GM18507 (cell line): ENCODE measurements at places on chromosomes 6 and 20.

DNA sequence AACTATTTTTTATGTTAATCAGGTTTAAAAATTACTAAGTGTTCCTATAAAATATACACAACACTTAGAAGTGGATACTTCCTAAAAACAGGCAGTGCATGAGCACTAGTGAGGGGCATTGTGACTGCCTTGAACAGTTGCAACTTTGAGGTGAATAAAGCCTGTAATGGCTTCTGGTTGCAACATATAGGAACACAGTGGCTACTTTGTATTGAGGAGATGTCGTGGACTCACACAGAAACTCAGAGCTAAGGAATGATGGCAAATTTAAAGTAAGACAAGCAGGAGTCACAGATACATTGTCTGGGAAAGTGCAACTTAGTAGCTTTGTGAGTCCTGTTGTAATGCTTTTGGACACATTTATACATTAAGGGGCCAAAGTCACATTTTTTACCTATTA is 861 bp upstream of the HLA-A start:
- no peak for DNase-seq

- DNase-seq, result no peak
These were observed 169.6 kb upstream of the PMEPA1 start for GRCh38 chr20:57879437-57879778.

- DNase-seq, result no peak
These were observed 52.4 kb downstream of the ANKRD6 start for GRCh38 chr6:89485320-89485719.

DNA sequence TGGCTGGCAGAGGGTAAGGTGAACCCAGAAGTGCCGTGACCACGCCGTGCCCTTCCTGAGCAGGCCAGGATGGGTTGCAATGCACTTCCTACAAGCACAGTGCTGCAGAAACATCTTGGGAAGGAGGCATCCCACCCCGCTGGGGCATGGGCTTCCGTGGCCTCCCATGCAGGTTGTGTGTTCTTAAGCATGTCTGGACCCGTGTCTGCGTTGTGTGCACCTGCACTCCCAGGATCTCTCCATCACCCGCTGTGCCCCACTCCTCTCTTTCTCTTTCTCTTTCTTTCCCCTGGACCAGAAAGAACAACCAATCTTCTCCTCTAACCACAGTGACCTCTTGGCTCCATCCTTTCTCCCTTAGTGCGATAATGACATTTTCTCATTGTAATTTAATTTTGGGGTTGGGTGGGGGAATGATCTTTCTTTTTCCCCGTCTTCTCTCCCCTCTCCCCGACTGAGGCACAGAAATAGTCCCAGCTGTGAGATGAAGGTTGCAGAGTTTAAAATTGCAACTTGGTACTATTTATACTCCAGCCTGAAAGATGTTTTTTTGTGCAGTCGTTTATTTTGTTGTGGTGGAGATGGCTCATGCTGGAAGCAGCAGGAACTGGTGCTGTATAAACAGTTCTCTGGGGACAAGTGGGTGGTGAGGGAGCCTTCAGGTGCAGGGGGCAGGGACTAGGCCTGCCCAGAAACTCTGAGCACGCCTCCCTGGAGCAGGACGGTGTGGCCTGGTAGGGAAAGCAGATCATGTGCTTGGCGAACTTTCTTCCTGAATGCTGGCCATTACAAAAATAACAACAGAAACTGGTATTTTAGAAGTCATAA is 20.5 kb downstream of the BCAS4 start:
- no peak for DNase-seq

DNA sequence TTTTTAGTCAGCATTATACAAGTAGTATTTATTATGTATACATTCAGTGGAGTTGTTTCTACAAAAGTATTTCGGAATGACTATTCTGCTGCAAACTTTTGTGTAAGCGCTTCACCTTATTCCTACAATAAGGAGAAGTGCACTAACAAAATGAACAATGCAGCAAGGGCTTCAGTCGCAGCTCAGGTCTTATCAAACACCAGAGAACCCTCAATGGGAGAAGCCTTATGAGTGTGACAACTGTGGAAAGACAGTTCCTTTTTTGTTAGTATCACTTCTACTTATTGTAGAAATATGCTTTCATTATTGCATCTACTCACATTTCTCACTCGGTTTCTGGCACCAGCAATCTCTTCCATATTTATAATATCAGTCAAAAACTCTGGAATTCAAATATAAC is 18.8 kb downstream of the ZKSCAN3 start:
- peak; percentile 38 for DNase-seq

GRCh38 chr6:111651185-111652034 is 45.7 kb upstream of the TRAF3IP2 start:
- DNase-seq, result no peak

- DNase-seq, result no peak
These were observed 6.8 kb downstream of the HDDC2 start for GRCh38 chr6:125294925-125295324.

DNA sequence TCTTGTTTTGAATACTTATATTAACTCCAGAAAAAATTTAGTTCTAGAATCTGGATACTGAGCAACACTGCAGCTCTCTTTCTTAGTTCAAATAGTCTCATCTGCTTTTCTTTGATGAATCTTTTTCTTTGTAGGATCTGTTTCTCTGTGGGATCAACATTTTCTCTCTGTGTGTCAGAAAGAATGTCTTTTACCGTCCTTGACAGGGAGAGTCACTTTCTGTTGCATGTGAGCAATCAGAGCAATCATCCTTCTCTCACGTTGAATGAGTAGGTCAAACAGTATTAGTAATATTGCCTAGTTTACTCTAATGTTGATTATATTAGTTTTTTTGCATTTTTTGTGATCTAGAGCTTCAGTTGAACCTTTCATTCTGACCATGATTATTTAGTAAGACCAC is 130.9 kb downstream of the TRMT11 start:
- DNase-seq, result no peak

DNA sequence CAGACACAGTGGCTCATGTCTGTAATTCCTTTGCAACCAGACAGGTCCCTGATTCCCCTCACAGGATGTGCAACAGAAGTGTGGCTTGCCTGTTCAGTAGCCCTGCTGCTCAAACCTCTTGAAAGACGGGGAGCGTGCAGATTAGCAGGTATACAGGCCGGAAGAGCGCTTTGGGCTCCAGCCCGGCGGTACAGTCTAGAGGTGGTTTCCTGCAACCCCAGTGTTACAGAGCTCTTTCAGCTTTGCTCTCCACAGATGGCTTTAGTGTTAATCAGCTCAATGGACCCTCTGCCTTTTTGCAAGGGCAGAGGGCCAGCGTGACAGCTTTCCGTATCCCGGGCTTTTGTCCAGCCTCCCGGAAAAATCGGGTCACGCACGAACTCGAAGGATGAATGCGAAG is 67.2 kb upstream of the TNFRSF21 start:
- DNase-seq, result no peak

- DNase-seq, result no peak
These were observed 16.7 kb downstream of the NEDD9 start for GRCh38 chr6:11215773-11216172.

- DNase-seq, result no peak
These were observed 54.7 kb downstream of the NDUFAF5 start for GRCh38 chr20:13839421-13840092.

- DNase-seq, result no peak
These were observed 252.7 kb downstream of the DHX35 start for GRCh38 chr20:39214828-39215227.

GRCh38 chr6:119240257-119241110 is 109.1 kb downstream of the MAN1A1 start:
- no peak for DNase-seq

- no peak for DNase-seq
These were observed 2.7 kb downstream of the TNFAIP3 start for GRCh38 chr6:137869549-137870307.

DNA sequence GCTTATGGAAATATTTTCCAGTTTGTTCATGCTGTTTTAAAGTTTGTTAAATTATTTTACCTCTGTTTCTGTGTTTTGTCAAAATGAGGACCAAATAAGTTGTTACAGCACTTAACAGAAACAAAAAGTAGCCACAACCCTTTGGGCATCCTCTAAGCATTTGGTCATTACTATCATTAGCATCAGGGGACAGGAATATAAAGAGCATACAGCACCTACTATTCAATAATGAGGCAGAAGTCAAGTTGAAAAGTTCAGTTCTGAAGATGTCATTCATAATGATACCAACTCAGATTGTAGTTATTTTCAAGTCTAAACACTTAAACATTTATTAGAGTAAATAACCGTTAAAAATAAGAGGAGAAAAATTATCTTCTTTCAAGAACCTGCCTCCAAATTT is 862.3 kb upstream of the FLRT3 start:
- DNase-seq, result no peak

GRCh38 chr6:127533736-127534135 is 14.6 kb upstream of the MTCL3 start:
- no peak for DNase-seq

DNA sequence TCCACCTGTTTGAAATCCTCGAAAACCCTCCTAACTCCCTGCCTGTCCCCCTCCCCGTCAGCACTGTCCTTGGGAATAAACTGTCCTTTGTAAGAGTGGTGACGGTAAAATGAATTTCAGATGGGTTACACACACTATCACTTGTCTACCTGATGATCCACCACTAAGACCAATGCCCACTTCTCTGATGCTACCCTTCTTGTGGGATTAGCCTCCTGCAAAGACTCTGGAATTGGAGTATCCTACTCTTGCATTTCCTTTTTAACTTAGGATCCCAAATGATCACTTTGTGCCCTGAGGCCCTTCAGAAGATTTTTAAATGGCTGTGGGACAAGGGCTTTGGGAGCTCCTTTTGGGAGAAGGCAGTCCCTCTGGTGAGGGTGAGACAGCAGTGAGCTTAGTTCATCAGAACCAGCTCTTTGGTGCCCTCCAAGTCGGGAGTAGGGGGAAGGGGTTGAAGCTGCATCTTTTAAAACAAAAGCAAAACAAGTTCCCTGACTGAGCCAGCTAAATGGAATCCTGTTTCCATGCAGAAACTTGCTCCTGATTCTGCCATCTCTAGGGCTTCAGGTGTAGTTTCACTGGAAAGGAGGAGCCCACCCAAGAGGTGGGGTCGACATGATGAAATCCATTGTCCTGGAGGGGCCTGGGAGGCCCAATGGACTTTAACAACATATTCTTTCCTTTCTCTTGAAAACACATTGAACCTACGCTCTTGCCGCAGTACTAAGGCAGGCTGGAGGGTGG is 86.5 kb downstream of the ASXL1 start:
- no peak for DNase-seq

GRCh38 chr20:44924541-44924940 is 14.7 kb downstream of the PABPC1L start:
- no peak for DNase-seq

DNA sequence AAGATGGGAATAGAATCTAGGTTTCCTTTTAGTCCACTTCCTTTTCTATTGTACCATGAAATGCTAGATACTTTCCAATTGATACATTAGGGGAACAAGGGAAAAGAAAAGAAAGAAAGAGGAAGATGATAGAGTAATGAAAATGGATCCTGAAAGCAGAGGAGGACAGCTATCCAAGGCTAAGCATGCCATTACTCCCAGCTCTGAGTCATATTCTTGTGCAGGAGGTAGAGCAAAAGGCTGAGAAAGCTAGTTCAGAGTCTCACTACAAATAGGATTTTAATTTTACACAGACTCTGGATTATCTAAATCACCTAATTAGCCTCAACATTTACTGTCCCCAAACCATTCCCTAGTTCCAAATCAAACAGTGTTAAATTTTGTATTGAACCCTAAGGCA is 23.6 kb downstream of the RWDD2A start:
- DNase-seq, result no peak

GRCh38 chr6:114714836-114715507 is 372.1 kb upstream of the HS3ST5 start:
- no peak for DNase-seq

DNA sequence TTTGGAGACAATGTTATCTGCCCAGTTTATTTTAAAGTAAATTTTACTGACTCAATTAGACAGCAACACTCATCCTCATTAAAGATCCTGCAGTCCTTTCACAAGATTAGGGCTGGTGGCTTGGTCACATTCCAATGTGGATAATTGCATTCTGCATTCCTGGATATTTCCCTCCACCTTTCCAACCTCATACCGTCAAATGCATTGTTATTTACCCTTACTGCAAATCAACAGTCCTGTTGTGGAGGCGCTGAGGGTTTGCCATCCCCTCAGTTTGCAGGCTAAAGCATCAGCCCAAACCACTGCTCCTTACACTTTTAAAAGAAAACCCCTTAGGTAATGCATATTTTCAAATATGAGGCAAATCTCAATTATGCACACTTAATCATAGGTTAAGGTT is 5.4 kb downstream of the CITED2 start:
- no peak for DNase-seq

GRCh38 chr6:104688283-104688969 is 171.3 kb downstream of the HACE1 start:
- DNase-seq, result no peak

GRCh38 chr20:17525650-17526049 is 5.5 kb downstream of the BFSP1 start:
- DNase-seq, result no peak

DNA sequence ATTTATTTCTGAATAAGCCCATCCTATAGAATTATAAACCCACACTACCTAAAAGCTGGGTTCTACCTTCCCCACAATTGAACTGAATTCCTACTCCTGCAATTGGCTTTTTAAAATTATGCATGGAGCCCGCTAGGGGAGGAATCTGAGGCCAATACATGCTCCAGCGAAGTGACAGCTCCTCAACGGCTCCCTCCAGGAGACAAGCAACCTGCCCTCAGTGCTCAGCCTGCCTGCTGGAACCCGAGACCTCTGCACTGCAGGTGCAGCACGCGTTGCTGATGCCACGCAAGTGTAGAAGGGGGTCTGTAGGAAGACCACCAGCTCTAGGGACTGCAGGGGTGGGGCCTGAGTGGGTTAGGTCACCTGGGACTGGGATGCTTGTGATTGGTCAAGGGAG is 170.2 kb upstream of the CDYL start:
- no peak for DNase-seq

GRCh38 chr6:127564761-127565160 is 12.2 kb upstream of the C6orf58 start:
- DNase-seq, result no peak

- no peak for DNase-seq
These were observed 184.0 kb downstream of the PDE7B start for GRCh38 chr6:136035378-136036070.

GRCh38 chr20:848193-848592 is 14.7 kb downstream of the FAM110A start:
- DNase-seq, result no peak

DNA sequence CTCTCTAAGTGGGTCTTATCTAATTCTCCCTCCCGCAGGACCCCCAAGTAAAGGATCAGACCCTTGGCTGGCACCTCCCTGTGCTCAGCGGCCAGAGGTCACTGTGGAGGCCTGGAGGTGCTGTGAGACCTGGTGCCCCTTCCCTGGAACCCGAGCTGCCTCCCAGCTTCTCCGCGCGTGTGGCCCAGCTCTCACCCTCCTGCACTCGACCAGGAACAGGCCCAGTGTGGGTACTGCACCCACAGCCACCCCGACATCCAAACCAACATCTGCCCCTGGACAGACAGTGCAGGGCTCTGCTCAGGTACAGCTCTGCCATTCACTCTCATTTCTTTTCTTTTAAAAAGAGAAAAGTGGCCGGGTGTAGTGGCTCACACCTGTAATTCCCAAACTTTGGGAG is 42.4 kb downstream of the TMEM242 start:
- no peak for DNase-seq

DNA sequence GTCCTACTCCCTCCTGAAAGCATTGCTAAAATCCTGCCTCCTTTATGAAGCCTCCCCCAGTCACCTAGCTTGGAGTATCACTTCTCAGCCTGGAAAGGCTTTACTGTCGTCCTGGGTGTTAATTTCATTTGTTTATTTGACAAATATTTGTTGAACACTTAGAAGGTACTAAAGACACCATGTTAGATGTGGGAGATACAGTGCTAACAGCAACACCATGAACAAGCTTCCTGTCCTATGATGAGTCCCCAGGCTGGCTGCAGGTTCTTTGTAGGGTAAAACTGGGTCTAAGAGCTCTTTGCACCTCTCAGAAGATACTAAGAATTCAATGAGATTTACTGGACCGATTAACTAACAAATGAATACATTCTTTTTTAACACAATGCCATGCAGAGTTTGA is 109.2 kb upstream of the TMEM170B start:
- DNase-seq, result no peak
